ENCODE measurements at places on chromosomes 13 and 19.

DNA sequence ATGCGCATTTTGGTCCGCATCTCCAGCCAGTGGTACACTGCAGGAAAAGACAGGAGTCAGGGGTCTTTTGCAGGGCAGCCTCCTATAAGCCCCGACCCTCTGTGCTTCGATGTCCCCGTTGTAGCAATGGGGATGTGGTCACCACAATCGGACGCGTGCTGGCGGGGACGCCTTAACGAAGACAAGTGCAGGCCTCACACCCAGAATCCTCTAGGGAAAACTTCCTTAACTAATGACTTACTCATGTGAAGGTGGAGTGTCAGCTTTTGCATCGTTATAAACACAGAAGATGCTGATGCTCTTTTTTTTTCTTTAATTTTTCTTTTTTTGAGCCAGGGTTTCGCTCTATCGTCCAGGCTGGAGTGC, 22.1 kb downstream of the VASP start:
- DNase-seq, result no peak

- no peak for DNase-seq
Observed at GRCh38 chr19:30364866-30365800, 7.1 kb upstream of the ZNF536 start.

- DNase-seq, result no peak
Observed at GRCh38 chr19:5958074-5958850, 19.7 kb downstream of the RANBP3 start.

DNA sequence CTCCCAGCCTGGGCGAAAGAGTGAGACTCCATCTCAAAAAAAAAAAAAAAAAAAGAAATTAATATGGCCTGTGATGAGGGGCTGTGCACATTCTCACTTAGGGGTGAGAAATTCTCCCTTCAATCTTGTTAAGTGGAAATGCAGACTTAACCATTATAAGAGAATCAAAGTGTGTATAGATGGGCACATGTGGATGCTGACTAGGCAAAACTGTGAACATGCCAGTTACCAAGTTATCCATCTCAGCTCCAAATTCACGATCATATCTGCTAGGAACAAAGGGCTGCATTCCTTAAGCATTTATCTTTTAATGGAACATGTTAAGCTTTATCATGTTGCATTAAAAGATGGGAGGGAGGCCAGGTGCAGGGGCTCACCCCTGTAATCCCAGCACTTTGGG, 4.3 kb downstream of the ZNF560 start:
- no peak for DNase-seq

Measured in GM20000 (cell line).